ENCODE measurements at places on chromosomes 2 and 18.

- DNase-seq: no peak
Observed at GRCh38 chr18:33558529-33558928, 19.5 kb upstream of the ASXL3 start.

GRCh38 chr2:171419333-171419732 lies 14.5 kb downstream of the METTL8 start:
- DNase-seq: no peak

GRCh38 chr2:17813742-17814473 lies 2.4 kb upstream of the MSGN1 start:
- no peak for DNase-seq

DNA sequence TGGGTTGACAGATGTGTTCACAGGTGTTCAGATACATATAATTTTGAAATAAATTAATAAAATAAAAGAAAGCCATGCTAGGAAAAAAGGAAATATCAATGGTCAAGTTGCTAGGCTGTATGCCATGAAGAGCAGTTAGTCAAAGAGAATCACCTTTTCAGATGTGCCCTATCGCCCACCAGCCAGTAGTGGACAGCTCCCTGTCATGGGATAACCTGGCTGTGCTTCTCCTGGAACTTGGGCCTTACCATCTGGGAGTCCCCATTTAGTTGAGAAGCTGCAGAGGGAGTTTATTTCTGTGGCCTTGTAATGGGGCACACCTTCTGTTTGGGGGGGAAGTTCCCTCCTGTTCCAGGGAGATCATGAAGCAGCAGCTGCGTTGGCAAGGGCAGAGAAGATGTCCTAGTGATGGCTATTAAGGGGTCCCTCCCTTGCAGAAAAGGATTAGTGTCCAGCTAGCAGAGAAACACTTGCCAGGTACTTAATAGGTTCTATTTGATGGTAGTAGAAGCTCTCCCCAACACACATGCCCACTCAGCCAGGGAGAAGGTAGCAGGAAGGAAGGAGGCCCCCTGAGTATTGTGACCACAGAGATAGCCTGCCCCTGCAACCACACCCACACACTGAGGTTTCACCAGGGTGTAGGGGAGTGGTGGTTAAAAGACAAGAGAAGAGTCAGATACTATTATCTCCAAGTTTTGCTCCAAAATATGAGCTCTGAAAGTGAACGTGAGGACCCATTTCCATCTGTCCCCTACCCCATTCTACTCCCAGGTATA lies 117.7 kb downstream of the B3GNT2 start:
- no peak for DNase-seq

DNA sequence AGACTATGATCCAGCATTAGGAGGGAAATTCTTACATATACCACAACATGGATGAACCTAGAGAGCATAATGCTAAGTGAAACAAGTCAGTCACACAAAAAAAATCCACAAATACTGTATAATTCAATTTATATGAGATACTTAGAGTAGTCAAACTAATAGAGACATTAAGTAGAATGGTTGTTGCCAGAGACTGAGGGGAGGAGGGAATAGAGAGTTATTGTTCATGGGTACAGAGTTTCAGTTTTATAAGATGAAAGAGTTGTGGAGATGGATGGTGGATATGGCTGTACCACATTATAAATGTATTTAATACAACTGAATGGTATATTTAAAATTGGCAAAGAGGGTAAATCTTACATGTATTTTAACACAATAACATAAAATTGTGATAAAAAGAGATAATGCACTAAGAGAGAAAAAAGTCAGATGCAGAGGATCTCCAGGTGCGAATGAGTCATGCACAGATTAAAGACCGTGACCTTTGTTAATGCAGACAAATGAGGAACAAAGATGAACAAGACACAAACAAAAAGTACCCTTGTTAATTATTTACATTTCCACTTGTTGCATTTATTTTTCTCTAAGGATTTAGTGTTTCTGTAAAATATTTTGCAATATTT lies 541.7 kb upstream of the MEX3C start:
- DNase-seq: no peak

GRCh38 chr18:27040796-27041195 lies 144.3 kb downstream of the CHST9 start:
- no peak for DNase-seq

- DNase-seq: no peak
Observed at GRCh38 chr2:4415171-4415570, 711.8 kb downstream of the DCDC2C start.

GRCh38 chr2:86049529-86049928 lies 56.2 kb downstream of the POLR1A start:
- no peak for DNase-seq

DNA sequence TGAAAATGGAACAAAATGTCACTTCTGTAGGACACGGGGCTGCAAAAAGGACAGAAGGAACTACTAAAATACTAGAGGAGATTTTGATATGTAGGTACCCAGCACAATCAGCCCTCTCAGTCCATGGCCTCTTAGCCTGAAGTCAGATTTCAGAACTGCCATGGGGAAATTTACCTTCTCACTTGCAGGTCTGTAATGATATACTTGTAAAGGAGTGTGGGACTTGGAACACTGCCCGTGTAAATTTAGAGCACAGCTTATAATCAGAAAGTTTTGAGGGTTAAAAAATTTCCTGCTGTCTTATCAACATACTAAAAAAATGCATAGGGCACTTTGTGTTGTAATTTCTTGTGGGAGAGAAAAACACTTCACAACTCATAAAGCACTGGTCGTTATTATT lies 60.6 kb downstream of the ZEB2 start:
- DNase-seq: no peak

DNA sequence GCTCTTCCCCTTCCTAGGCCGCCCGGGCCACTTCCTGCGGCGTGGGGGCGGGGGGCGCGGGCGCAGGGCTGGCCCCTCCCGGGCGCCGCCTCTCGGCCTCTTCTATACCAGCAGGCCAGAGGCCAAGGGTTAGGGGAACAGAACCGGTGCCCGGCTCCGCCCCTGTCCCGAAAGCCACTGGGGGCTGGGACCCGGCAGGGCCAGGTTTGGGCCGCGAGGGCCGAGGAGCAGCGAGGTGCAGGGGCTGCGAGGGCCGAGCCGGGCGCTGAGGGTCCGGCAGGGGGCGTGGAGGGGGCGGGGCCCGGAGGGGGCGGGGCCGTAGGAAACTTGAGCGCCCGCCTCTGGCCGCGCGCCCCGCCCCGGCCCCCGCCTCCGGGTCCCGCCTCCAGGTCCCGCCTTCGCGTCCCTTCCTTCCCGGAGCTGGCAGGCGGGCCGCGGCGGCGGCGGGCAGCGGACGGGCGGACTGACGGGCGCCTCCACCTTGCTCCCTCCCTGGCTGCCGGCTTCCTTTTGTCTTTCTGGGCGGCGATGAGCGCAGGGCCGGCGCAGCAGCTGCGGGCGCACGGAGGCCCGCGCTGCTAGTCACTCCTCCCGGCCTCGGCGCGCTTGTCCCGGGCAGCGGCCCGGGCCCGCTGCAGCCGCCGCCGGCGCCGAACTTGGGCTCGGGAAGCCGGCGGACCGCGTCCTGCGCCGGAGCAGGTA lies at the start of gene HPCAL1:
TSS of gene HPCAL1 (plus strand) at position 426 of the 702 bp plus-strand sequence. CDS start 116,854 bp downstream, outside the sequence.
- peak; percentile 88 for DNase-seq

- DNase-seq: no peak
Observed at GRCh38 chr2:62539606-62540407, 33.8 kb upstream of the TMEM17 start.

DNA sequence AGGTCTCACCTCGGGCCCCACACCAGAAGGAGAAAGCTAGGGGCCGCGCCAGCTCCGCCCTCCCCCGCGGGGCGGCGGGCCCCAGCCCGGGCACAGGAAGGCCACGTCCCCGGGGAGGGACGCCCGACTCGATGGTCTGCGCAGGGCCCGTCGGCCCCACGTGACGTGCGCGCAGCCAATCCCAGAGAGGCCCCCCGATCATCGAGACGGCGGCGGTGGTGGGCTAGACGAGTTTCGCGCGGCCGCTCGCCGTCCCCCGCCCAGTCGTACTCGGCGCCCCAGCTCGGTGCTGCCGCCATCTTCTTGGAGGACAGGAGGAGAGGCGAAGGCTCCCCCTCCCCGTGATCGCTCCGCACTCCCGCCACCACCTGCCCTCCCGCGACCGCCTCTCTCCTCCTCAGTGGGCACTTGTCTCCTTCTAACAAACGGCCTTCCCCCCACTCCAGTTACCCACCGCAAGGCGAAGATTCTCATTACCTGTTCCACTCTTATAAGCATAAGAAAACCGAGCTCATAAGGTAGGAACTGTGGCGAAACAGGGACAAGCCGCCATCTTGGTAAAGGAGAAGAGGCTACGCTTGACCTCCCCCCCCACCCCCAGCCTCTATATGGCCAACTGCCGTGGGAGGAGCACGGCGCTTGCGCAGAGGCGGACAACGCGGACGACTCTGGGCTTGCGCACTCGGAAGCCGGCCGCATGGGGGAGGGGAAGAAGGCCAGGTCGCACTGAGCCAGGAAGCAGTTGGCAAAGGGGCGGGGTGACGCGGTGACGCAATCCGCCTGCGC lies at the start of gene HDLBP:
TSS of gene HDLBP (minus strand) at position 580 of the 786 bp plus-strand sequence. CDS start 48,803 bp downstream, outside the sequence.
- DNase-seq: peak; percentile 98

DNA sequence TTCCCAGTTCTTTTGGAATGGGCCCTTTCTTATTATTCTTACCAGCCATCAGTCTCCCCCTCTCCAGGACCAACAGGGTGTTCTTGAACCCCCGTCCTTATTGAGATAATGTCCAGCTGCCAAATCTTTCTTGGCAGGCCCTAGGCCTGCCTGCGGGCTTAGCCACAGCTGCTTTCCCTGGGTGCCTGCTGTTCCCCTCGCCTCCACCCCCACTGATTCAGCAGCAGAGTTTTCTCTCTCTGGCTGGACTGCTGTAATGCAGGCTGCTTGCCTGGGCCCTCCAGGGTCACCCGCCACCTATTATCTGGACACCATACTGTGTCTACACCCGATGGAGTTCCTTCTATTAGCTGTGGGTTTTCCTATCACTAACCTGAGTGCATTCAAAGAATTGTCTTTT lies 395.4 kb upstream of the ATP5MC3 start:
- DNase-seq: no peak

GRCh38 chr2:4404363-4404762 lies 701.0 kb downstream of the DCDC2C start:
- DNase-seq: no peak

DNA sequence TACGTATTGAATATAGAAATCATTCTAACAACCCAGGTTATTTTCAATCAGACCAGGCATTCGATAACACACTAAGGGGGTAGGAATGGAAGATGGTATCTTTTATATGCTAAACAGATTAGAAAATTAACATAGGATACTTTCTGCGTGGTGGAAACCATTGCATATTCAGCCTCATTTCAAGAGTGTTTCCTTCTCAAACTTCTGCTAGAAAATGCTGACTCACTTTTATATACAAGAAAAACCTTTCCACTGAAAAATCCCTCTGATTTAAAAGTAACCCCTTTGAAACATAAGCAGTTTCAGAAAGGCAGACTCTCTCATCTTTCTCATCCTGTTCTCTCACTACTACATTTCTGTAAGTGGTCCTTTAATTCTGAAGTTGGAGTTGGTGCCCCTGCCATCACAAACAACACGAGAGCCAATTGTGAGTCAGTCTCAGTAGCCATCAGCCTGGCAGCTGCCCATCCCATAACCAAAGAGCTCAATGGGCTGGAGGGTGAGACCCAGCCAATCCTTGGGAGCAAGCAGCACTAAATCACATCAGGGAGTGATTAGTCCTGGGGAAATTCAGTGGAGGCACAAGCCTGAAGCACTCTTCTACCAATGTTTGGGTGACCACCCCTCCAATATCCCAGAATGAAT lies 343.1 kb downstream of the CELF4 start:
- no peak for DNase-seq

GRCh38 chr2:120716641-120717585 lies 18.8 kb upstream of the GLI2 start:
- no peak for DNase-seq

GRCh38 chr2:70546376-70546775 lies 7.2 kb downstream of the TGFA start:
- DNase-seq: no peak

- DNase-seq: no peak
Observed at GRCh38 chr2:46430413-46430812, 49.0 kb upstream of the TMEM247 start.

DNA sequence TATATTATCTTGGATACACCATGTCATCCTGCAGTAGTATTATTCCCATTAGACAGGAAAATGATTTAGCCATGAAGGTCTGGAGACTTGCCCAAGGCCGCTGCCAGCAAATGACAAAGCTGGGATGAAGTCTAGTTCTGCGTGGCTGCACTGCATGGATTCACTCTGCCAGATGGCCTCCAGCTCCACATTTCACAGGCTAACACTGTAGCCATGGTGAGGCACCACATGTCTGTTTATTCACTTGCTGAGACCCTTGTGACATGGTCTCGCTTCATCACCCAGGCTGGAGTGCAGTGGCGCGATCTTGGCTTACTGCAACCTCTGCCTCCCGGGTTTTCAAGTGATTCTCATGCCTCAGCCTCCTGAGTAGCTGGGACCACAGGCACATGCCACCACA lies 31.5 kb upstream of the SCG2 start:
- no peak for DNase-seq

- no peak for DNase-seq
Observed at GRCh38 chr2:204124140-204124750, 187.7 kb downstream of the ICOS start.

- DNase-seq: no peak
Observed at GRCh38 chr18:27363872-27364271, 178.8 kb upstream of the CHST9 start.

DNA sequence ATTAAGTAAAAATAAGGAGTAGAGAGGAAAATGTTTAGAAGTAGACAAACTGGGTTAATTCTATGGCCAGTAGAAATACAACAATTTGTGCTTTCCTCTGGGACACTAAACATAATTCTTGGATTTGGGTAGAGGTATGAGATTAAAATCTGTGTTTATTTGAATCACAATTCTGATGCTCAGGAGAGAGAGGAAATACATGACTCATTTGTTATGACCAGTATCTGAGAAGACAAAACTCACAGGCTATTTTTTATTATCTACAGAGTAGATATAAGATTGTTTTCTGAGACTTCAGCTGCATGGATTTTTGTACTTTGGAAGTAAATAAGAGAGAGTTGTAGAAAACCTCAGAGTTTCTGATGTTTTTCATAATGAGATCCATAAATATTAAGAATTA lies 315.7 kb upstream of the CWC22 start:
- DNase-seq: no peak

Measured in globus pallidus (tissue), 1 donor.